Non-pigmented ciliary epithelial cell (primary cell): ENCODE measurements at places on chromosomes 7 and 10.

GRCh38 chr10:129956876-129957673, 7.0 kb downstream of the EBF3 start:
- no peak for DNase-seq

GRCh38 chr7:76333511-76334101, 25.2 kb downstream of the YWHAG start:
- DNase-seq: no peak

DNA sequence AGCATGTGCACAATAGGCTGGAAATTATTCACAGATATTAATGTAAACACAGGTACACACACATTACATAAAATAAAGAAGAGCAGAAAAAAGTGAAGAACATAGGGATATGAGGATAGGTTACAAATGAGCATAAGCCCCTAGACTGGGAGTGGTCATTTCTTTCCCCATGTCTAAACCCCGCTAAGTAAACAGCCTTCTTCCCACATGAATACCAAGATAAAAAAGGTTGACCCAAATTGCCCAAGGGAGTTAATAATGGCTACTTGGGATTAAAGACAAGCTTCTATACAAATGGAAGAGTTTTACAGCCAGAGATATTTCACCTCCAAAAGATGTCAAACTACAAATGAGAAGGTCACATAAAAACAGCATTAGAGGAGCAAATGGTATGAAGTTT, 527.1 kb upstream of the CELF2 start:
- DNase-seq: no peak

GRCh38 chr7:106824458-106824857, 40.6 kb upstream of the PIK3CG start:
- DNase-seq: no peak

DNA sequence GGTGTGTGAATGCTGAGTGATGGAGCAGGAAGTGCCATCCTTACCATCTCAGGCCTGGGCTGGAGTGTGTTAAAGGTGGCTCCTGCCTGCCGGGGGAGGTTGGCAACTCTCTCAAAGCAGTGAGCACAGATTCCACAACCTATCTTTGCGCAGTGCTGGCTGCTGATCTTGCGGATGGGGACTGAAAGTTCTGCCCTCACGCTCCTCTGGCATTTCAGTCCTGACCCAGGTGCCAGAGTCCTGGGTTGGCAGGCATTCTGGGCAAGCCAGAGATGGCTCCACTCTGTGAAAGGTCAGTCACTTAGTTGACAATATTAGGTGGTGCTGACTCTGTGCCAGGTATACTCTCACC, 315.5 kb downstream of the RPS24 start:
- DNase-seq: no peak

GRCh38 chr10:43172645-43173044, 34.4 kb downstream of the CSGALNACT2 start:
- no peak for DNase-seq

GRCh38 chr10:74585231-74586087, 240.9 kb upstream of the KAT6B start:
- no peak for DNase-seq

GRCh38 chr7:158065340-158065739, 522.3 kb downstream of the PTPRN2 start:
- DNase-seq: no peak

GRCh38 chr7:138948403-138948802, 32.8 kb downstream of the KIAA1549 start:
- DNase-seq: no peak
